ENCODE measurements at places on chromosomes 6 and 20.

DNA sequence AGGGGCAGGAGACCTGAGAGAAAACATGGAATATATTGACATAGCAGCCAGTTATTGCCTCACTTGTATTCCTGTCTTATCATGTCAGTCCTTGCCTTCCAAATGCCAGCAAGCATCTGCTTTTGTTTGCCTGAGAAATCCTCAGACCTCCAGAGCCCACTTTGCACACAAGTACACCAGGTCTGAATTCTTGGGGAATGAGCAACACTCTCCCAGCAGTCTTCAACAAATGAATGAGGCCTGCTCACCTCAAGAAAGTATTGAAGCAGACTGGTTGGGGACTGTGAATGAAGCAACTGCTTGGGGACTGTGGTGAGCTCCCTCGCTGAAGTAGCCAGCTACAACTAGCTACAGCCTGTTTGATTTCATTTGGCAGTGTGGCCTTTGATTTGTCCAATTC lies 172.8 kb upstream of the SPTLC3 start:
- no peak for DNase-seq

DNA sequence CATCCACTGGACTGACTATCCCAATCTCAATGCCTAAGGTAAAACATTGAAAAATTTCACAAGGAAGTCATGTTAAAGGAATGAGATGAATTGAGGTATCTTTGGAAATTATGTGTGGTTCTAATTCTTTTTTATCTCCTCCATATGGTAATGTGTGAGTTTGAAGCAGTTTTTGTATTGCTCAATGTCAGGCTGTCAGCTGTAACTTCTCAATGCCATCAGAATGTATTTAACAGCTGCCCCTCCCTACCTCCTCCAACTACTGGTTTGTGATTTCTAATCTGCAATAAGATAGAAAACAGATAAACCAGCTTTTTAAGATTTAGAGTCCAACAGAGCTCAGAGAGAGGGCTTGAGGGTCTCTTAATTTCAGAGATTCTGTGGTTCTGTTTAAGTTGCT lies 1005.8 kb upstream of the ADGRB3 start:
- DNase-seq = peak; percentile 73

DNA sequence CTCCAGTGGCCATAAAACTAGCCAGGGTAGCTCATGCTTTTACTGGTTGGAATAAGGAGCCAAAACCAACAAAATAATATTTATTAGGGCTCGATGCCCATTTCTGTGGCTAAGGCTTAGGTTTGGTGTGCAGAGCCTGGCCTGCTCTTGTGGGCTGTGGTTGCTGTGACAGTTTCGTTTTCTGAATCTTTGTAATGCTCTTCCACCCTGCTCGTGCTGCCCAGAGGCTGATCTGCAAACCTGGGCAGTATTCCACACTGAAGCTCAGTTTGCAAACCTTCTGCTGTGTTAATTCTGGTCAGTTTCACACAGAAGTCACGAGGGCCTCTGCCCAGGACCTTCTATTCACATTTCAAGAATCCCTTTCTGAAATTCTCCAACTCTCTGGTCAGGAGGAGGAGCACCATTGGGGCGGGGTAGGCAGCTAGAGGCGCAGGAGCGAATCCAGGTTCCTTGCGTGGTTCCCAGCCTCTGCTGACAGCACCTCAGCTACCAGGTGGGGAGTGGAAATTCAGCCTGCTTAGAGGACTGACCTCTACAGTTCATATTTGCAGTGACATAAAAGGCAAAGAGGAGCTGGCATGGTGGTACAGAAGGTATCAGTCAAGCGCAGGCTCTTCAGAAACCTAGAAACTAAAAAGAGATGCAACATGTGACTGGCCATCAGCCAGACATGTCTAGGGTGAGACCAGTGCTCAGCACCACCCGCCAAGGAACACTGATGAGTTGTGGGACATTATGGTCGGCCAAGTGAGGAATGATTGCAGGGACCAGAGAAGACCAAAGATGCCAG lies 14.3 kb upstream of the C20orf144 start:
- peak; percentile 35 for DNase-seq

GRCh38 chr20:31260326-31260932 lies 3.0 kb downstream of the DEFB115 start:
- no peak for DNase-seq

DNA sequence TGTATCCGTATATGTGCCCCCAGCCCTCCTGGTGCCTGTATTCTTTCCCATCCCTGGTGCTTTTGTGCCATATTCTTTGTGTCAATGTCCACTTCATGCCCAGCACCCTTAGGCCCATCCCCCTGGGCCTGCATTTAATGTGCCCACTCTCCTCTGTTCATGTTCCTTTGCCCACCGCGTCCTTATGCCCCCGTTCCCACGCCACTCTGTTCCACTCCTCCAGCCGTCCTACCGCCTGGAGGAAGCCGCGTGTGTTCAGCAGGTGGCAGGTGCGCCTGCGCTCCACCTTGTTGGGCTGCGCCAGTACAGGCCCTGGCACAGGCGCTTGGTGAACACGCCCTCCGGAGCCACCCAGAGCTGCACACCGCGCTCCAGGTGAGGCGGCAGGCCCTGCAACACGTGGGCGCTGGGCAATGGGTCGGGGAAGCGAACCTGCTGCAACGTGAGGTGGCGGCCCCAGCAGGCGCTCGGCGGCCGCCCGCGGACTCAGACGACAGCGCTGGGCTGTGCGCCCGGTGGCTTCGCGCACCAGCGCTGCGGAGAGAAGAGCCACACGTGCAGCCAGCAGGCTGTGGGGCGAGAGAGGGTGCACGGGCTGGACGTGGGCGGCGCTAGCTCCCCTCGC lies 4.0 kb upstream of the FOXS1 start:
- DNase-seq = no peak

DNA sequence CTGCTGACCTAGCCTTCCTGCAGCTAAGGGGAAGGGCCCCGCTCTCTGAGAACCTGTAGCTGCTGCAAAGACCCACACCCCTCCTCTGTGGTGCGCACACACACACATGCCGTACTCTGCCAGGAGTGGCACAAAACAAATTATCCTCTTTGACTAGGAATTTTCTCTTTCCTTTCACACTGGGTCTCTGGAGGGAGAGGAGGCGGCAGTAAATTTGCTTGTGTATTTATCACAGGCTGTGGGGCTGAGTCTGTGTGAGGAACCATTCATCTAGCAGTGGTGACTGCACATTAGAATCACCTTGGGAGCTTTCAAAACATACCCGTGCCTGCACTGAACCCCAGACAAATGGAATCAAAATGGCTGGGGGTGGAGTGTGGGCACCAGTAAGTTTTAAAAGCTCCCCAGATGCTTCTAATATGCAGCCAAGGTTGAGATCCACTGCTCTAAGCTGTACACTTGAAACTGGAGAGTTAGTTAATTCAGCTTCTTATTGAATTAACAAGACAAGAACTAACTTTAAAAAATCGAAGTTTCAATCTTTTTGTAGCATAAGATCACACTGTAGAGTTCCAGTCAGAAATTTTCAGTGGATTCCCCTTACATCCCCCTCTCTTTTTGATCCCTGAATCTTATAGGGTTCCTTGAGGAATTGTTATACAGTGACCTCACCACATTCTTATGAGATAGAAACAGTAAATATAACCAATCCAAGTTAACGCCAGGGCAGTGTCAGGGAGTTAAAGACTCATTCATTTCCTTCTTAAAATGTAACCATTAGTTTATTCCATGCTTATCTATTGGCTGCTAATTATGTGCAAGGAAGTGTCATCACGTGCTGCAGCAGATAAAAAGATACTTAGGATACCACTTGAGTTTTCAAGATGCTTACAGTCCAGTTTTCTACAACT lies 29.8 kb upstream of the GMDS start:
- DNase-seq = peak; percentile 68

GRCh38 chr20:53500651-53501050 lies 93.0 kb downstream of the ZNF217 start:
- no peak for DNase-seq

DNA sequence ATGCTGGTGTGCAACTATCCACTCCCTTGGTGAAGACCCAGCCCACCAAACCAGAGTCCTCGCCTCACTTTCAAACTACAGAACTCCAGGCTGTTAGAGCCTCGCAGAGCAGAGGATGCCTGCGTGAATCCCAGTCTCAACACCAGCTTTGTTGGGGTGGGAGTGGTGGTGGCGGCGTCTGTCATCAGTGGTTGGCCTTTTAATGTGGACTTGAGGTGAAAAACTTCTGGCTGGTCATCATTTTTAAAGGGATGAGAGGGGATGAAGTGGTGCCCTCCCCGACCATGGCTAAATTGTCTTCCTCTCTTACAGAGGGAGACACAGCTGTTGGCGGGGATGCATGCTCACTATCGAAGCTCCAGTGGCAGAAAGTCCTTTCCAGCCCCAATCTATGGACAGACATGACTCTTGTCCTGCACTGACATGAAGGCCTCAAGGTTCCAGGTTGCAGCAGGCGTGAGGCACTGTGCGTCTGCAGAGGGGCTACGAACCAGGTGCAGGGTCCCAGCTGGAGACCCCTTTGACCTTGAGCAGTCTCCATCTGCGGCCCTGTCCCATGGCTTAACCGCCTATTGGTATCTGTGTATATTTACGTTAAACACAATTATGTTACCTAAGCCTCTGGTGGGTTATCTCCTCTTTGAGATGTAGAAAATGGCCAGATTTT lies 54.9 kb downstream of the EZR start:
- no peak for DNase-seq

DNA sequence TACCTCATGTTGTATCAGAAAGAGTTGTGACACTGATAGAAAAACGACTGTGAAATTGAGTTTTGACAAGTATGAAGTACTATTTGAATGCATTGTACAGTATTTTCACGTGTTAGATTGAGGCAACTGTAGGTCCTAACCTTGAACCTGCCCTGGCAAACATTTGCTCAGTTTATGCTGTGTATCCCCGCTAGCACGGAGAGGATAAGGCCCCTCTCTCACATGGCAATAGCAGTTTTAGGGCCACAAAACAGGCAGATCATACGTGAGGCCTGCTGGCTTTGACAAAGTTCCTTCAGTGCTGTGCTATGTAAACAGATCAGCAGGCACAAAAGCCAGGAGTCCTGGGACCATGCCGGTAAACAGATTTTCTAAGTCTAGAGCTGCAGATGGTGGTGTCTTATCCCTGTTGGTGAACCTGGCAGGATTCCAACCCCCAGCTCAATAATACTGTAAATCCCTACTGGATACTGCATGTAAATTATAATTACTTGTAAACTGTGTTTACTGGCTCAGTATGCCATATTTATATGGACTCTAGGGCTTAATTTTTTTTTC lies 23.8 kb upstream of the FAM217A start:
- no peak for DNase-seq
